Omental fat pad (tissue), 4 donors: ENCODE measurements at places on chromosomes 13 and 19.

DNA sequence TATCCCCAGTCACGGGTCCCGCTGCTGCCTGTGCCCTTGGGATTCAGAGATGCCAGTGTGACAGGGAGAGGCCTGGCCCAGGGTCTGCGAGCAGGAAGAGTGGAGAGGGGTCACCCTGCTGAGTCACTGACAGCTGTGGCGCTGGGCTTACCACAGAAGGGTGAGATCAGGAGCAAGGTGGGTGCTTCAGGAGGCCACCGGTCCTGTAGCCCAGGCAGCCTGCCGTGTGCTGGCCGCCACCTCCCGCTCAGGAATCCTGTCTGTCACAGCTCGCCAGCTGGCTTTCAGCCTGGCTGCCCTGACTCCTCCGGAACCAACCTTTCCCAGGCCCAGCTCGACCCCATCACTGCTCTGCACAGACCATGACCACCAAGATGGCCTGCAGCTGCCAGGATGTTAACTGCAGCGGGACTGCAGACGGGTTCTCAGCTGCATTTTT, 25.3 kb downstream of the NAXD start:
- no peak for DNase-seq

DNA sequence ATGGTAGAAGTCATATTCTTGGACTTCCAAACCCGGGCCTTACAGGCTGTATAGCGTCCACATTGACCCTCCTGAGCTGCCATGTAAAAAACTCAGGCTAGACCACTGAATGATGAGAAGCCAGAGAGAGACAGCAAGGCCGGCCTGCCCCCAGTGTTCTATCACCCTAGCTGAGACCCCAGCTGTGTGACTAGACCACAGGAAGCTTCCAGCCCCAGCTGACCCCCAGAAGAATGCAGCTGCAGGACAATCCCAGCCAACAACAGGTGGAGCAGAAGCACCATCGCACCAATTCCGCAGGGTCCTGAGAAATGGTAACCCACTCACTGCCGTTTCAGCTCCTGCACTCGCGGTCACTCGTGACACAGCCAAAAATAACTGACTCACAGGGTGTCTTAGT, 2.9 kb upstream of the ATP11A start:
- no peak for DNase-seq

DNA sequence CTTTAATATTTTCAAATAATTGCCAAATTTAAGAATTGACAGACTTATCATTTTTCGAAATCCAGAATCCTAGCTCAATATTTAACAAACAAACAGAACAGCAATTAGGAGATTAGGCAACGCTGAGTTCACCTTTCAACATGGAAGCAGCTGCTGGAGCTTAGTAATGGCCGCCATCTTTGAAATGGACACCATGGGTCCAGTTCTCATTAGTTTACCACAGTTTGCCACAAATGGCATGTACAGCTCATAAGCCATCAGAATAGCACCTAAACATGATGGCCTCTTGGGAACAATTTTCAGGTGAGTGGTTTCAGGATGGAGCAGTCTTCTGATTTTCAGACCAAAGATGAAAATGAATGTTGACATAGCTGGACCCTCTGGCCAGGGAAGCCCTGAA, 313.6 kb upstream of the OBI1 start:
- DNase-seq = no peak

GRCh38 chr13:46899801-46900200, 2.9 kb upstream of the HTR2A start:
- no peak for DNase-seq

DNA sequence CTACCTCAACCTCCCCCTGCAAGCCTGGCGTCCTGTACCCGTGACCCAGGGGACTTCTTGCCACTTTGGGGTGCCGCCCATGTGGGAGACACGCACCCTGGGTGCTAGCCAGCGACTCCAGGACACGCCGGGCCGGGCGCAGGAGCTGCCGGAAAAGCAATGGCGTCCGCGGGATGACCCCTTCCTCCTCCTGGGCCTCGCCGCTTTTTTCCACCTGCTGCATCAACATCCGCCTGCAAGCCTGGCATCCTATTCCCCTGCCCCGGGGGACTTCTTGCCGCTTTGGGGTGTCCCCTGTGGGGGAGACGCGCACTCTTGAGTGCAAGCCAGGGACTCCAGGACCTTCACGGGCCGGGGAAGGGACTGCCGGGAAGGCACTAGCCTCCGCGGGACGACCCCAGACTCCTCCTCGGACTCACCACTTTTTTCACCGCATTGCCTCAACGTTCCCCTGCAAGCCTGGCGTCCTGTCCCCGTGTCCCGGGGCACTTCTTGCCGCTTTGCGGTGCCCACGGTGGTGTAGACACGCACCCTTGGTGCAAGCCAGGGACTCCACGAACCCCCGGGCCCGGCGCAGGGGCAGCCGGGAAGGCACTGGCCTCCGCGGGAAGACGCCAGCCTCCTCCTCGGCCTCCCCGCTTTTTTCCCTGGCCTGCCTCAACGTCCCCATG, 237.8 kb downstream of the TUBA3C start:
- DNase-seq = no peak

- no peak for DNase-seq
These were observed 1161.3 kb downstream of the PCDH17 start for GRCh38 chr13:58792854-58793253.

GRCh38 chr19:6967967-6968366, 53.3 kb downstream of the MBD3L2B start:
- DNase-seq = no peak

DNA sequence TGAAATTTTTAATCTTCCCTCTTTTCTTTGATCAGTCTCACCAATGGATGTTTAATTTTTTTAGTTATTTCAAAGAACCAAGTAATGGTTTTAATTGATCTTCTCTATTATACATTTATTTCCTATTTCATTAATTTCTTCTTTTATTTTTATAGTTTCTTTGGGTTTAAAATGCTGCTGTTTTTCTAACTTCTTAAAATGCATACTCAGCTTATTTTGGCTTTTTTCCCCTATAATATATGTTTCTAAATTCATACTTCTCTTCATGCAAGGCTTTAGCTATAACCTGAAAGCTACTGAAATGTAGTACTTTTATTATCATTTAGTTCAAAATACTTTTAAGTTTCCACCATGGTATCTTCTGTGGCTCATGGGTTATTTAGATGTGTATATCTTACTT, 53.9 kb downstream of the ANKRD10 start:
- DNase-seq = no peak

- no peak for DNase-seq
These were observed 45.8 kb downstream of the RUBCNL start for GRCh38 chr13:46341112-46341711.

- no peak for DNase-seq
These were observed 104.7 kb upstream of the TSC22D1 start for GRCh38 chr13:44680746-44681355.

GRCh38 chr19:1850809-1851653, 2.7 kb upstream of the REXO1 start:
- no peak for DNase-seq

DNA sequence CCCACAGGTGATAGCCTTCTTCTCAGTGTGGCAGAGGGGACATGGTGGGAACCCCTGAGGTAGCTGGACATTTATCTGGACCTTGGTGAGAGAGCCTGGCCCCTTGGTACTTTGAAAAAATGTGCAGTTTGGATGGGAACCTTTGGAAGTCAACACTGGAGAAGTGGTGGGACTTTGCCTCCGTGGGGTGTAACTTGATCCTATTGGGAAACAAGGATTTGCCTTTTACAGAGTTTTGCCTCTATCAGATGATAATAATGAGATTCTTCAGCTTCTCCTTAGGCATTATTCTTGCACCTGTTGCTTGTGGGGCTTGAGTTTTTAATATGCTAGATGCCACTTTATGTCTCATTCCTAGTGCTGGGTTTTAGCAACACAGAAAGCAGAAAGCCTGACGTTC, 99.0 kb downstream of the ERCC5 start:
- no peak for DNase-seq

- no peak for DNase-seq
These were observed 85.7 kb upstream of the SERP2 start for GRCh38 chr13:44287958-44288357.

GRCh38 chr19:35528218-35529038, at the start of gene SBSN:
TSS of gene SBSN (minus strand) at chr19:35528311. CDS start at chr19:35528281, 30 bp downstream.
- no peak for DNase-seq

DNA sequence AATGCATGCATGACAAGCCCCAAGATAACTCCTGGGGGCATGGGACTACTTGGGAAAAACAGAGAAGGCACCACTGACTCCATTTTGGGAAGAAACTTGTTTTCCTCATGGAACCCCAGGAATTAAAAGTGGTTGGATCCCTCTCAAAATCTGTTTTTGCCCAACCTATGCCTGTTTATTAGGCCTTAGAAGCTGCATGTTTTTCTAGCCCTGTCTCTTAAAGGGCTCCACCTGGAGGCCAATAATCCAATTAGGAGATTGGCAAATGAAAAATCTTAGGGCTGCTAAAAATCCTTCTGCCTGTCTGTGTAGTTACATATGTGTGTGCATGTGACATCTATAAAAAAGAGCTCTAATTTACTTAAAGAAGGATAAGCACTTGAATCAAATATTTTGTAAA, 26.9 kb downstream of the MED4 start:
- no peak for DNase-seq

DNA sequence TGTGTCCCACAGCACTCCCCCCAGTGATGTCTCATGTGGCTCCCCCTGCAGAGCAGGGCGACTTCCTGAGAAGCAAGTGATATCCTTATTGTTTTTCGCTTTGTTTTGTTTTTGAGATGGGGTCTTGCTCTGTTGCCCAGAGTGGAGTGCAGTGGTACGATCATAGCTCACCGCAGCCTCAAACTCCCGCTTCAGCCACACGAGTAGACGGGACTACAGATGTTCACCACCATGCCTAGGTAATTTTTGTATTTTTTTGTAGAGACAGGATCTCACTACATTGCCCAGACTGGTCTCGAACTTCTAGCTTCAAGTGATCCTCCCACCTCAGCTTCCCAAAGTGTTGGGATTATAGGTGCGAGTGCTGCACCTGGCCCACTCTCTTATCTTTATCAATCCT, 5.0 kb downstream of the CEP89 start:
- DNase-seq = no peak

DNA sequence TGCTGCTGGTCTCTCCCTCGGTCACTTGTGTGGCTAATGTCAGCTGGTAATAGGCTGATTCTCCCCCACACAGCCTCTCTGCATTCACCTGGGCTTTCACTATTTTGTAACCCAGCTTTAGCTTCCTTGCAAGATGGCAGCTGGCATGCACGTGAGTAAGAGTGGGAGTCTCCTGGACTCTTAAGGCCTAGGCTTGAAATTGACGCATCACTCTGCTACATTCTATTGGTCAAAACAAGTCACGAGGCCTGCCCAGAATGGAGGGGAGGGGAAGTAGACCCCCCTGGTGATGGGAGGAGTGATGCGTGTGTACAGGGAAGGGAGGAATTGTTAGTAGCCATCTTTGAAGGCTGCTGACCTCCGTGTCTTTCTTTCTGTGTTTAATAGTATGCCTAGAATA, 24.9 kb upstream of the PNMA8B start:
- DNase-seq = no peak

- DNase-seq = no peak
These were observed 52.0 kb downstream of the COL4A1 start for GRCh38 chr13:110254751-110255553.

DNA sequence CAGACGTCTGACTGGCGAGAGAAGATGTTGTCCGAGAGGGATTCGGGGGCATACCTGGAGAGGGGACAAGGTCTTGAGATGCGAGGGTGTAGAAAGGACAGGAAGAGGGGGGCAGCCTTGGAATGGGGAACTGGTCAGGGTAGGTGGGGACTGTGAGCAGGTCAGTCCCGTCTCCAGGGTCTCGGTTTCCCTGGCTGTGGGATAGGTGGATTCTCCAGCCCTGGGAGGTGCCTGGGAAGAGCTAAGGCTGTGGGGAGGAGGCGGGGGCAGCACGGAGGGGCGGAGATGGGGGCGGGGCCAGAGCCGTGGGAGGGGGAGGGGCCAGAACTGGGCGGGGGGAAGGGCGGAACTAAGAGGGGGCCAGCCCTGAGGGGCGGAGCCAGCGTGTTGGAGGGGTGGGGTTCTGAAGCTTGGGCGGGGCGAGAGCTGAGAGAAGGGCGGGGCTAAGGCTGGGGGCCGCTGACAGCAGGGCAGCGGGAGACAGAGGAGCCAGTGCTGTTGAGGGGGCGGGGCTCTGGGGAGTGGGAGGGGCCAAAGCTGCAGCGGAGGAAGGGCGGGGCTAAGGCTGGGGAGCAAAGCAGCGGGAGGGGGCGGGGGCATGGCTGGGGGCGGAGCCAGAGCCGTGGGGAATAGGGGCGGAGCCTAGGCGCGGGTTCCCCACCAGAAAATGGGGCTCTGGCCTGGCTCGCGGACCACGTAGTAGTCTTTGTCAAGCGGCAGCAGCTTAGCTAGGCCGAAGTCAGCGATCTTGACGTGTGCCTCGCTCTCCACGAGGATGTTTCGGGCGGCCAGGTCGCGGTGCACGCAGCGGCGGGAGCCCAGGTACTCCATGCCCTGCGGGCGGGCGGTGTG, 9.5 kb upstream of the INSL3 start:
- no peak for DNase-seq

DNA sequence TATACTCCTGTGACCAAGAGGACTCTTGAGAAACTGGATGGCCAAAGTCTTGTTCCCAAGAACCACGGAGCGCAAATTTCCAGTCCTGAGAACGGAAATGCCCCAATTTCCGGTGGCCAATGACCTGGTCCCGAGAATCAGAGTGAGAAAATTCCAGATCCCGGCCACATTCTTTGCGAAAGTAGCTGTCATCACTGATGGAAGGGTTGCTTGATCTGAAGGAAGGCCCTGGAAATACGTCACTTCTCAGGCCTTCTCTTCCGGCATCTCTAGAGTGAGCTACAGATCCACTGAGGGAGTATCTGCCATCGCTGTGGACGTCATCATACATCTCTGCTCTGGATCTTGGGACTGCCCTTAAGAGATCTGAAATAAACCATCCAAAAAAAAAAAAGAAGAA, 7.5 kb downstream of the SUGP2 start:
- DNase-seq = no peak

DNA sequence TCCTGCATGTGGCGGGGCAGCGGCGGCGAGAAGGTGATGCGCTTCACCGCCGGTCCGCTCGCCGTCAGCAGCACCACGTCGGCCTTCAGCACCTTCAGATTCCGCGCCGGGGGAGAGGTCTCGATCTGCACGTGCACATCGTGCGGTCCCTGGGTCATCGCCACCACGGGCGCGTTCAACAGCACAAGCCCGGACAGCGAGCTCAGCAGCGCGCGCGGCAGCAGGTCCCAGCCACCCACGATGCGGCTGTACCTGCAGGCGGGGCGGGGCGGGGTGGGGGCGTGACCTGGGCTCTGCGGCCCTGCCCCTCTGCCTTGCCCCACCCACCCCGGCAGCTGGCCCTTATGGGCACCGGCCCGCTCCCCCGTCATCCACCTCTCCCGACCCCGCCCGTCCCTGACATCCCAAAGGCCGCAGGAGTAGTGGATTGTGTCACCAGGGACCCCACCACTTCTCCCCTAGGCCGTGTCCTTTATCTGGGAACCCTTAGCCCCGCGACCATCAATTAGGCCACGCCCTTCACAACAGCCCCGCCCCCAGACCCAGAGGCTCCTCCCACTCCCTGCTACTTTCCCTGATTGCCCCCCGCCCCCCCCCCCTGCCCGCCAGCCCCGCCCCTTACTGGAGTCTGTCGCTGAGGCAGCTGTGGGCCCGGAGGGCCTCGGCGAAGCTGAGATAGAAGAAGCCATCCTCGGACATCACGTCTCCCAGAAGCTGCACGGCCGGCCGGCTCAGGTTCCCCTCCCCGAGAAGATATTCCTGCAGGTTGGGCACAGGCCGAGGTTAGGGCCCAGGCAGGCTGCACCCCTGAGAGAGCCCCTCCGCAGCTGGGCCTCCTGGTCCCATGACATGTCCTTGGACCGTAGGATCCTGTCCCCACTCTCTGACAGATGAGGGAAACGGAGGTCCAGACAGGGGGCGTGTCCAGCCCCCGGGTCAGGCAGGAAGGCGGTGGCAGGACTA, 6.1 kb downstream of the IL4I1 start:
- DNase-seq = no peak

GRCh38 chr19:1503089-1503924, 9.5 kb downstream of the ADAMTSL5 start:
- DNase-seq = no peak

- no peak for DNase-seq
These were observed 103.8 kb downstream of the LRCH1 start for GRCh38 chr13:46656786-46657185.
